ENCODE measurements at places on chromosomes 1 and 21. TPM values are rescaled to one million over a fixed set of nuclear protein-coding genes. Genes with fewer than 3 reads are reported as not detected.

The TNFRSF14 gene
- not detected for total RNA-seq

The CENPL gene
- 33.4 TPM for total RNA-seq

DNA sequence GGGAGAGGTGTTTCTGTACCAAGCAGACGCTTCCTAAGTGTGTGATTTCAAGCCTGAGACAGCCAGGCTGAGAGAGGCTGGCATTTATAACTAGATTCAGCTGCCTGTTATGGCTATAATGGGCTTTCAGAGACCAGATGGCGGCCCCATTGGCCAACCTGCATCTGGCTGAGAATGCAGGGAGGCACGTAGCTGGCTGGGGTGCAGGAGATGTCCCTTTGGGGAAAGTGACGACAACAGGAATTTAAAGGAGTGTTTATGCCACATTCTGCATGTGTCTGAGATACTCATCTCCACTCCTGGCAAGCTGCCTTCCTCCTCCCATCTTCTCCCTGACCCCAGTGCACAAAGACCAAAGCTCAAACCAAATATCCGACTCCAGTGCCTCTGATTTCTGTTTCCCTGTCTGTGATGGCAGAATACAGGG lies 21.3 kb upstream of the CCDC190 start:
- no peak for DNase-seq
- no peak overlapping the region for H3K27ac ChIP-seq
- no peak overlapping the region for H3K4me3 ChIP-seq
- no peaks in the 10 kb centered on the region for H3K36me3 ChIP-seq
- H3K27me3 ChIP-seq, result no peaks in the 10 kb centered on the region

GRCh38 chr1:81149649-81150325 lies 650.9 kb upstream of the ADGRL2 start:
- no peak overlapping the region for H3K4me3 ChIP-seq
- DNase-seq, result no peak
- no peaks in the 10 kb centered on the region for H3K27me3 ChIP-seq
- no peak overlapping the region for H3K27ac ChIP-seq

DNA sequence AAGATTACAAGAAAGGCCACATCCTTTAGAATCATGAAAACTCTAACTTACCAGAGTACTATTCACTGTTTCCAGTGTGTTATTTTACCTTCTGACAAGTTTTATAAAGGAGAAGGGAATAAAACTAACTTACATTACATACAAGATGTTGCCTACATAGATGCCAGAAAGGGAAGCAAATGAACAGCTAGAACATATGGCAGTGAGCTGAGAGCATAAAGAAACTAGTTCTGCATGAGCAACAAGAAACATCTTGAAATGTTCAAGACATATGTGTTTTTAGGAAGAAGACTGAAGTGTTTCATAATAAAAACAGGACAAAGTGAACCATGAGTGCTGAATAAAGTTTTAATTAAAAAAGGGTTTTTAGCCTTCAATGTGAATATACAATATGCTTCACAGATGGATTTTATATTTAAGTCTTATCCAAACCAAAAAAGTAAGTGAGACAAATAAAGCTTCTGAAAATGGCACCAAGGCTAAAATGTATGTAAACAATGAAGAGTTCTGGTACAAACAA lies 39.4 kb downstream of the SLC5A9 start:
- no peak for DNase-seq
- H3K4me3 ChIP-seq, result no peak overlapping the region
- no peak overlapping the region for H3K27ac ChIP-seq
- no peaks in the 10 kb centered on the region for H3K4me1 ChIP-seq

DNA sequence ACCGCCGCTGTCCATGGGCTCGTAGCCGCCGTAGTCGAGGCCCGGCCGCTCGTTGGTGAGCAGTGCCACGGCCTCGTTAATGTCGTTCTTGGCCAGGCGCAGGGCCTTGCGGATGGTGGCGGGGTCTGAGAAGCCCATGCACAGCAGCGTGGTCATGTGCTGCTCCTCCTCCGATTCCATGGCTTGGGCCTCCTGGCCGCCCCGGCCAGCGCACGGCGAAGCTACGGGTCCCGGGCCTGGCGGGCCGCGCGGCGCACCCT lies 300 bp downstream of the USP24 start:
- H3K27me3 ChIP-seq, result peaks cover 10% of the 10 kb centered on the region
- H3K4me3 ChIP-seq, result peak overlapping the region; percentile 79
- peaks cover 50% of the 10 kb centered on the region for H3K4me1 ChIP-seq
- H3K27ac ChIP-seq, result peak overlapping the region; percentile 95
- H3K36me3 ChIP-seq, result no peaks in the 10 kb centered on the region

DNA sequence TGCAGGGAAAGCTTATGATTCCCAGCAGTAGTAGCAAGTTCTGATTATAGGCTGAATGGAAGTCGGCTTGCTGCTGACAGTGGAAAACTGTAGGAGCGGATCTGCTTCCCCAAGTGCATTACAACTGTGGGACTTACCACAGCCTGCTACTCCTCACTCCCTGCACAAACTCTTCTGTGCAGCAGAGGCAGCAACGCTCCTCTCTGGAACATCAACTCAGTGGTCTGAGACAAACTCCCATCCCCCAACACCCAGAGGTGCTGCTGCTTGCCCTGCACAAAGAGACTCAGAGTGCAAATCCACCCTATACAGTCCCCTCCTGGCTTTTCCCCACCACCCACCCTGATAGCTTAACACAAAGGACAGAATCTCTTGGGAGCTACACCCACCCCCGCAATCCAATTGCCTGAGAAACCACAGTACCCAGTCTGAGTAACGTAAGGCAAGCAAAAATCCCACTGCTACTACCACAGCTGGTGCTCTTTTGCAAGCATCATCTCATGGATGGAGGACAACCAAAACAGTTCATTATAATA lies 1455.2 kb downstream of the AMY1C start:
- H3K4me3 ChIP-seq, result no peak overlapping the region
- no peaks in the 10 kb centered on the region for H3K27me3 ChIP-seq
- DNase-seq, result peak; percentile 26
- H3K4me1 ChIP-seq, result no peaks in the 10 kb centered on the region
- H3K27ac ChIP-seq, result no peak overlapping the region

Data from neural progenitor cell (in vitro differentiated cells).